Neuronal stem cell (in vitro differentiated cells): ENCODE measurements at places on chromosomes 11 and 22.

DNA sequence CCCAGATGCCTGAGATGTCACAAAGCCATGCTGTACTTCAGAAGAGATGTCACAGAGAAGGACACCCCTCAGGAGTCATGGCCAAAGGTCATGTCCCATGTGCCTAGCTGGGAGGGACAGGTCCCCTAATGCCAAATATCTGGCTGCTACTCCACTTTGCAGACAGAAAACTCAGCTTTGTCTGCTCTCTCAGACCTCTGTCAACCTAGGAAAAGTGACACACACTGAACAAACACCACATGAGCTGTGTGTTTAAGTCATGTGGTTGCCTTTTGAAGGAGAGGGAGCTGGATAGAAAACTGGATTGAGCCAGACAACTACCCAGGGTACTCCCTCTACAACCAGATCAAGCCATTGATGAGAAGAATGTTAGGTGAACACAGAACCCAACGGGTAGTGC is 3.5 kb downstream of the TRIM66 start:
- DNase-seq = no peak

- no peak for DNase-seq
Measured at GRCh38 chr11:22957786-22958185, 97.5 kb upstream of the CCDC179 start.

GRCh38 chr11:128707681-128708080 is 13.8 kb downstream of the FLI1 start:
- no peak for DNase-seq

DNA sequence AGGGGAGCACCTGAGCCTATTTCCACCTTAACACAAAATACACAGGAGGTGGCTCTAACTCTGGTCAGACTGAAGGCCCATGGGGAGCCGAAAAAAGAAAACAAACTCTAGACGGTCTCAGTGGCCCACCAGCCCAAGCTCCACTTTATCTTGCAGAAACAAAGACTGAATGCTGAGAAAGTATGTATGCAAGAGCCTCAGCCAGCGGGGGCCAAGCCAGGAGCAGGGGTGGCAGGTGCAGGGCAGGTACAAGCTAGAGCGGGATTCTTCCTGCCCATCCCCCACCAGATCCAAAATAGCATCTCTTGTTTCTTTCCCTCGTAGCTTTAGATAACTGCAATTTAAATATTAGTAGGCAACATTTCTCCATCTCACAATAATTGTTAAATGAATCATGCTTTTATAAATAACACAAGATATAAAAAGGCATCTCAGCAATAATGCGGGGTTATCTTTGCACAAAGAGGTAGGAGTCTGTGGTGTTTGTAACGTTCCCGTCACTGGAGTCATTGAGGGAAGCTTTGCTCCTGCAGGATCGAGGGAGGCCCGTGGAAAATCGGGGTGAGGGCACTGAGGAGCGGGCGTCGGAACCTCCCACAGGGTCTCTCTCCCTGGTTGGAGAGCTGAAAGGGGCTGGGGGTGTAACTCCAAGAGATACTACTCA is 418.0 kb downstream of the SHANK2 start:
- no peak for DNase-seq

GRCh38 chr11:2810411-2811205 is 75.0 kb downstream of the CDKN1C start:
- DNase-seq = no peak

GRCh38 chr22:42399315-42400271 is 32.6 kb downstream of the NFAM1 start:
- DNase-seq = peak; percentile 37

- DNase-seq = no peak
Measured at GRCh38 chr22:39244136-39244495, 666 bp downstream of the PDGFB start.

DNA sequence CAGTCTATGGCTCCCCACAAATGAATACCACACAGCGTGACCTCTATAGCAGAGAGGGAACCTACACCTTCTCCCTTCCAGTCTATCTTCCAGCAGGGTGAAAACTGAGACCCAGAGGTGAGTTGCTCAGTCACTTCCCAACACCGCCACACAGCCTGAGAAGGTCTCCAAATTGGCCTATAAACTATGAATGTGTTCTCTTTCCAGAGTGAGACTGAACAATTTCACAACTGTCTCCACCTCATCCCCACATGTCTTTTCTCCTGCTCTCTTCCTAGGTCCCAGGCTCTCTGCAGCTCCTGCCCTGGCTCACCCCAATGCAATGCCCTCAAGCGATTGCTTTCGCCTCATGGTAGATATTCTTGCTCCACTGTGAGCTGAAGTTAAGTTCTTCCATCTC is 14.0 kb downstream of the CLMP start:
- no peak for DNase-seq

- DNase-seq = no peak
Measured at GRCh38 chr11:47136327-47136726, 40.4 kb downstream of the ARFGAP2 start.

- no peak for DNase-seq
Measured at GRCh38 chr11:60214386-60214785, 28.6 kb downstream of the MS4A4E start.

- DNase-seq = no peak
Measured at GRCh38 chr22:42910221-42910942, 53.3 kb upstream of the ARFGAP3 start.

- no peak for DNase-seq
Measured at GRCh38 chr11:132782102-132782501, 750.2 kb downstream of the OPCML start.

DNA sequence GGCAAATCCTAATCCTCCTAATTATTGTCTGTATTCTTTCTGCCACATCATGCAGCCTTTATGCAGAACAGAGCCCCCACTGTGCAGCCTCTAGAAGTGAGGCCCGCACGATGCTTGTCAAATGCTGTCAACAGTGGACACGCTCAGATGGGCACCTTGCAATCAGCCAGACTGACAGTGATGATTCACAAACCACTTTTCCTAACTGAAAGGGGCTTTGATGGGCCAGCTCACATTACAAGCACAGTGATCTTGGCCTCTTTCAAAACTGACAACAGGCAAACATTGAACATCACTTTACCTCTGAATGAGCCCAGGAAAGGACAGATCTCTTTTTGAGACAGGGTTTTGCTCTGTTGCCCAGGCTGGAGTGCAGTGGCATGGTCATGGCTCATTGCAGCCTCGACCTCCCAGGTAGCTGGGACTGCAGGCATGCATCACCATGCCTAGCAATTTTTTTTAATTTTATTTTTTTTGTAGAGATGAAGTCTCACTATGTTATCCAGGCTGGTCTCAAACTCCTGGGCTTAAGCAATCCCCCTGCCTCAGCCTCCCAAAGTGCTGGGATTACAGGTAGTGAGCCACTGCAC is 18.0 kb upstream of the E2F8 start:
- no peak for DNase-seq

DNA sequence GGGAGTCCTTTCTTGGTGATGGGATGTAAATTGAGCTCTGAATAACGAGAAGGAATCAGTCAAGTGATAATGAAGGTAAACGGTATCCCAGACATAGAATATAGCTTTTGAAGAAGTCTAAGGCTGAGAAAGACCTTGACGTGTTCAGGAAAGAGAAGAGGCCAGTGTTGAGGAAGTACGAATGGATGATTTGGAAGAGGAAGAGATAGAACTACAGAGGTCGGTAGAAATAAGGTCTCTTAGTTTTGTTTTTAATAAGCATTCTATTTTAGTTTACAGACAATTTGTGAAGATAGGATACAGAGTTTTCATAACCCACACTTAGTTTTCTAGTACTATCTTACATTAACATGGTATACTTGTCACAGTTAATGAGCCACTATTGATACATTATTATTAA is 1598.1 kb downstream of the FAM181B start:
- no peak for DNase-seq

- DNase-seq = no peak
Measured at GRCh38 chr11:379205-380094, 10.2 kb downstream of the B4GALNT4 start.

- DNase-seq = peak; percentile 62
Measured at GRCh38 chr11:68798221-68798813, 43.4 kb downstream of the CPT1A start.

DNA sequence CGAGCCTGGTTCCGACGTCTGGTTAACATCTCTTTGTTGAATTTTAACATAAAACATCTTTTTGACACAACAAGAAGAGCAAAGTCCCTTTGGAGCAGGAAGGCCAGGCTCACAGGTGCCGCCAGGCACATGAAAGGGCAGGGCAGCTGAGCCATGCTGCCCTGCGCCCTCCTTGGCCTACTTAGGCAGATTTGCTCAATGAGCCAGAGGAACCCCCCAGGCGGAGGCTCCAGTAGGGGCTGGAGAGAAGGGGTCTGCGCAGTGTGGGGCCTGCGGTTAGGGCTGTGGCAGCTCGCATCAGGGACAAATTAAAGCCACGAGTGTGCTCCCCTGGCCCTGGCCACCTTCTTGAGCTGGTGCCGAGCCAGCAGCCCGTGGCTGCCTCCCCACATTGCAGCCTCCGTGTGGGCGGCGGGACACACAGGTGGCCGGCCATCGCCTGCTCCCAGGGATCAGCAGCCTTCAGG is 9.9 kb upstream of the SLC22A12 start:
- DNase-seq = no peak

DNA sequence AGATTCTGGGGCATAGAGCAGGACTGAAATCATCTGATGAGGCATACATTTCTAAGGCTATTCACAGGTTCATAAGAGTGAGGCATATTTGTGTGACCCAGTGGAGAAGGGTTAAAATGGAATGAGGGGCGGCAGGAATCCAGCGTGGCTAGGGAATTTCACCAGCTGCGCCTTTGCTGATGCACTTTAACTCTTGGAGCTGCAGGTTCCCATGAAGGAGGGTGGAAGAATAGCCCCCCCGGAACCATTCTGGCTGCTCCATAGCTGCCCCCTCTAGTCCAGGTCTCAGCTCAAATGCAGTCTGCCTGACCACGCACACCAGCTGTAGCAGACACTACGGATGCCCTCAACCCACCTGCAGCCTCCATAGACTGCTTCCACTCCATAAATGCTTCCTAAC is 31.5 kb downstream of the TENM4 start:
- no peak for DNase-seq

- DNase-seq = no peak
Measured at GRCh38 chr22:37218771-37219411, 6.6 kb upstream of the SSTR3 start.

DNA sequence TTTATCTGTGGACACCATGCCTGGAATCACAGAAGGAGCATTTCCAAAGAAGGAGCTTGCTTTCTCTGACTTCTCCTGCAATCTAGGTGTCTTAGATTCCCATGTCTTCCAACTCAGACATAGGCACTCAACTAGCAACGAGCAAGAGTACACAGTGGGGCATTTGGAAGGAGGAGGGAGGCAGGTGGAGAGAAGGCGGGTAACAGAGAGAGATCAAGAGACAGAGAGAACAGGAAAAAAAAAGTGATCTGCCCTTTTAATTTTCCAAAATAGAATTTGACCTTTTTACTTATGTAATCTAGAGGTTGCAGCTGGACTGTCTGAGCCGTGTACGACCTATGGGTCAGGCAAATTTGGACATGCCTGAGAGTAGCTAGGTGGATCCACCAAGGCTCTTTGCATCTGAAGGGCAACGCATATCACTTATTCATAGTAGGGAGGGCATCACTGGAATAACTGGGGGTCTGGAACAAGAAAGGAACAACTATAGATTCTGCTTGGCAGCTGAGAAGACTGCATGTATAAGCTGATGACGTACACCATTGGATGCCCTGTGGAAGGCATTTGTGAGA is 37.3 kb upstream of the POGLUT3 start:
- no peak for DNase-seq

GRCh38 chr11:86172894-86173293 is 71.7 kb upstream of the EED start:
- DNase-seq = no peak

DNA sequence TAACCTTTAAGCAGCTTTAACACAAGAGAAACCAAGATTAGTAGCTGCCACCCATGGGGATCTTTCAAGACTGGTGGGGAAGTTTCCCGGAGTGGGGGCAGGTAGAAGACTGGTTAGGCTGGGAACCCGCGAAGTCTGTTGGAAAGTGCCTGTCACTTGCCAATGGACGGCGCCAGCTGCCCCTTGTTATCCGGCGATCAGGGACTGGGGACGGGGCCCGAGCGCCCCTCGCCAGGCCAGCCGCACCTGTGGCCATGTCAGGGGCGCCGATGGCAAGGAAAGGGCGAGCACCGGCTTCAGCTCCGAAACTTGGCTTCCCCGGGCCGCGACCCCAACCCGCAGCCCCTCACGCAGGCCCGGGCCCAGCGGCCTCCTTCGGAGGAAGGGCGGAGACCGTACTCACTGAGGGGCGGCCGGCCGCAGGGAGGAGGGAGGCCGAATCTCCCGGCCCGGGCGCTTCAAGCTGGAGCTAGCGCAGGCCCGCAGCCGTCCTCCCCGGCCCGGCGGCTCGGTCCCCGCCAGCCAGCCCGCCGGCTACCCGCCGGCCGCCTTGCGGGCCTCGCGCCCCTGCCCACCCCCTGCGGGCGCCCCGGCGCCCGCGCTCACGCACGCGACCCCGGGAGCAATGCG is 539 bp downstream of the EIF4ENIF1 start:
- peak; percentile 27 for DNase-seq

DNA sequence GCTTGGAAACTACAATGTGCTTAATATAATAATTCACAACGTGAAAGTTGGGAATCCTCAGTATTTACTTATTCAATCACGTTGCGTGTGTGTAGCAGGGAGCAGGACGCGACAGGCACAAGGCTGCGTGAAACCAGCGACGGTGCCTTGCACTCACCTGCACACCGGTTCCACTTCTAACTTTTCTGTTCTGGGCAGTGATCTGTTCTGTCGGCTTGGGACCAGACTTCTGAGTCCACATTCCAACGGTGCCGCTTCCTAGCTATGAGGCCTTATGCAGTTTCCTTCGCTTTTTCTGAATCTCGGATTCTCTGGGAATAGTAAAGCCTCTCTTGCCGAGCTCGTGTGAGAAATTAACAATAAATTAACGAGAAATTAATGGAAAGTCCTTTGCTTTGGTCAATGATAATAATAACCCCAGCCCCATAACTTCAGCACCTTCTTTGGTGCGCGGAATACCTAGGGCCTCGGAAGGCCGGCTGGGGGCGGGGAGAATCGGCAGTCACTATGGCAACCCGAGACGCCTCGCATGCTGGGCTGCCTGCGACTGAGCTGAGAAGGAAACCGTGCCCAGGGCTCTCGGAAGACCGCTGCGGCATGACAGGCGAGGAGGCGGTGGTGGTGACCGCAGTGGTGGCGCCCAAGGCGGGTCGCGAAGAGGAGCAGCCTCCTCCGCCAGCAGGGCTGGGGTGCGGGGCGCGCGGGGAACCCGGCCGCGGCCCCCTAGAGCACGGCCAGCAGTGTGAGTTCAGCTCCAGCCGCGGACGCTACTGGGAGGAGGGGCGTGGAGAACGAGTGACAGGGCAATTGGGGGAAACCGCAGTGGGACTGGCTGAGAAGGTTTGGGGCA is at the start of gene C11orf97:
TSS of gene C11orf97 (plus strand) at position 530 of the 850 bp plus-strand sequence. CDS start at position 598, 68 bp downstream.
- peak; percentile 54 for DNase-seq

- no peak for DNase-seq
Measured at GRCh38 chr11:100515087-100515486, 172.0 kb upstream of the ARHGAP42 start.

DNA sequence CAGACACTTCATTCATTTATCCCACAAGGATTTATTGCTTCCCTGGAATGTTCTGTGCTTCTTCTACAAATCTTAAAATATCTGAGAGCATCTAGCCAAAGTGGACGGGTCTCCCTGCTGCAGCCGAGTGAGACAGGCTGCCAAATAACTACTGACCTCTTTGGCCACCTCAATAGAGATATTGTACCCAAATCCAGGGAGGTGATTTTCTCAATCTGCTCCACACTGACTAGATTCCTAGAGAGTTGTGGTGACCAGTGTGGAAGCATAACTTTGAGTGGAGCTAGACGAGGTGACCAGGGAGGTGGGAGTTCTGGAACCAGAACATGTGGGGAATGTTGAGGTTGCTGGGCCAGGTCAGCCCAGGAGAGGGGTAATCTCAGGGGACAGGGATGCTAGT is 77.5 kb downstream of the THAP12 start:
- no peak for DNase-seq
